Activated CD4-positive, CD25-positive, alpha-beta regulatory T cell (primary cell): ENCODE measurements at places on chromosomes 5 and 9.

DNA sequence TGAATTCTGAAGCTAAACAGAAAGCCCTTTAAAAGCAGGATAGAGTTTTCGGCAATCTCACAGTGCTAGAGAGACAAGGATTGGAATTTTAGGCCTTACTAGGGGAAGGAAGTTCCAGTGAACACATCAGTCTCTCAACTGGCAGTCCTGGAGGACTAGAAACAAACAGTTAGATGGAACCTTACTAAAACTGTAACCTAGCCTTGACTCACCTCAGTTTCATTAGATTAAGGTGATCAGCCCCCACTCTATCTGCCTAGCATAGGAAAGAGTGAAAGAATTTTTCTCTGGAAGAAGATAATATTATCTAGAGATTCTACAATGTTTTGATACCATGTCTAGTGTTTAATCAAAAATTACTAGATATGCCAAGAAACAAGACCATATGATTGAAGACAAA, 25.8 kb upstream of the SMIM23 start:
- no peak for DNase-seq

GRCh38 chr9:124390794-124391658, 24.2 kb downstream of the PSMB7 start:
- no peak for DNase-seq

DNA sequence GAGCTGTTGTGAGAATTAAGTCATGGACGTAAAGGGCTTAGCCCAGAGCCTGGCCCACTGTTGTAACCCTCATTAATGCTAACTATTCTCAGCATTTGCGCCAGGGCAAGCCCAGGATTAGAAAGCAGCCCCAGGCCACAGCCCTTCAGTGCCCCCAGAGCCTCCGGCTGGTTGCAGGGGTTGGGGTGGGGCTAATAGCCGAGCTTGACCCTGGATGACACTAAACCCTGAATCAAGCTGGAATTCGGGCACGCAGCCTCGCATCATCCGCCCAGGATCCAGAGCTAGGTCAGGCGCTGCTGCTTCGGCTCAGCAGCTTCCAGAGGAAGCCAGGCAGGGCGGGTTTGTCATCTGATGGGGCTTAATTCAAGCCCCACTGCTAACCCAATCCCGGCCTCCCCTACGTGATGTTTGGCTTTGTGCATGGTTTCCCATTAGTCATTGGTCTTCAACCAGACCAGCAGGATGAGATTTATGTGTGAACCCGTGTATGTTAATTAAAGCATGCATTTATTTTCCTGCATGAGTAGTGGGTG, 1.2 kb upstream of the MEGF9 start:
- no peak for DNase-seq

DNA sequence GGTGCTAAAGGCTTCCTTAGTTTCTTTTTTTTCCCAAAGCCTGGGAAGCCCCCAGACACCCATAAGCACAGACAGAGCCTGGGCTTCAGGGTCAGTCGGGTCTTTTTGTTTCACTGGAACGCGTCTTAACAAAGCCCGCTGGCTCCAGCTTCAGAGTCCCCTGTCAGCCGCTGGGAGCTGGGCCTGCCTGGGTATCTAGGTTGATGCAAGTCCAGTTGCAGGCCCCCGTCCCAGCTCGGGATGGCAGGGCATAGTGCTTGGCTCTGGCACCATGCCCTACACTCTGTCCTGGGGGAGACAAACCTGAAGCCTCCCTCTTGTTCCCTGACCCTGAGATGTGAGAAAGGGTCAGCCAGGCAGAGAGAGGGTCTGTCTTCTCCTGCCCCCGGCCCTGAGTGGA, 14.5 kb downstream of the OLFM1 start:
- no peak for DNase-seq

DNA sequence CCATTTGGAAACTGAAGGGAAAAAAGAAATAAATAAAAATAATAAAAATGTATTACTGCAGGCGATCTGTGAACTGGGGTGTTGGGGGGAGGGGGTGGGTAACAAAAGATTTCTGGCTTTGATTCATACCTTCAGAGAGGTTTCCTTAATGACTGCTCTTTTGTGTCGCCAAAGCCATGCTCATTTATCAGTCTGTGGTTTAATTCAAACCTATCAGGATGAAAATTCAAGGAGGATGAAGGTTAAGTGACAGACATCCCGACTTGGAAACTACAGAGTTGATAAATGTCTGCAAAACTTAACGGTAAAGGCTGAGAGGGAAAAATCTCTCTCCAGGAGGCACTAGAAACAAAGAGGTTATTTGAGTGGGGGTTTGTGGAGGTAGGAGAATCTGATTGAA, 278.2 kb downstream of the PSAT1 start:
- DNase-seq = no peak

DNA sequence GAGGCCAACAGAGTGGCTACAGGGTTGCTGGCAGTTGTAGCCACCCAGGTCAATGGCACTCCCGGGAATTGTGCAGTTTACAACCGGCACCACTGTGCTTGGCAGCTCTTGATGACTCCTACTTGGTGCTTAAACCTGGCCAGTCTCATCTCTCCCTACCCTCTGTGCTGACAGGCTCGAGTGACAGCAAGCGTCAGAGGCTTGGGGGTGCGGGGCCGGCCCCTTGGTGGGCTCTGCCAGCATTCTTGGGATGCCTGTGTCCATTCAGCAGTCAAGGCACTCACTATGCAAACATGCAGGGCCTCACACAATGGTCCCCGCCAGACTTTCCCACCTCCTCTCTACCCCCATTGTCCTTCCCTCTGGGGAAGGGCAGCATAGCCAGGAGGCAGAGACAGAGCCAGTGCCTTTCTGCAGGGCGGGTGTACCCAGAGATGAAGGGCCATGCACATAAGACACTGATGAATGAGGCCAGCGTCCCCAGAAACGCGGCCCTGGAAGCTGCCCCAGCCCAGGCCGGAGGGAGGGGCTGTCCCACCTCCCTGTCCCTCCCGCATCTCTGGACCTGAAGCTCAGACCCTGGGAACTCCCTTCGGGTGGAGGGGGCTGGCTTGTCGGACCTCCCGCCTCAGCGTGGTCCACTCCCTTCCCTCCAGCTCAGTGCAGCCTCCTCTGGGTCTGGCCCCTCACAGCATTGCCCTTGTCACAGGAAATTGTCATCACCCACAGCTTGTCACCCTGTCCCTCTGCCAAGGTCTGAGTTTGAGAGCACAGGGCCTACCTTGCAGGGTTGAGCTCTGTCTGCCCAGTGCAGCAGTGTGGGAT, 26.4 kb upstream of the NOTCH1 start:
- DNase-seq = no peak

DNA sequence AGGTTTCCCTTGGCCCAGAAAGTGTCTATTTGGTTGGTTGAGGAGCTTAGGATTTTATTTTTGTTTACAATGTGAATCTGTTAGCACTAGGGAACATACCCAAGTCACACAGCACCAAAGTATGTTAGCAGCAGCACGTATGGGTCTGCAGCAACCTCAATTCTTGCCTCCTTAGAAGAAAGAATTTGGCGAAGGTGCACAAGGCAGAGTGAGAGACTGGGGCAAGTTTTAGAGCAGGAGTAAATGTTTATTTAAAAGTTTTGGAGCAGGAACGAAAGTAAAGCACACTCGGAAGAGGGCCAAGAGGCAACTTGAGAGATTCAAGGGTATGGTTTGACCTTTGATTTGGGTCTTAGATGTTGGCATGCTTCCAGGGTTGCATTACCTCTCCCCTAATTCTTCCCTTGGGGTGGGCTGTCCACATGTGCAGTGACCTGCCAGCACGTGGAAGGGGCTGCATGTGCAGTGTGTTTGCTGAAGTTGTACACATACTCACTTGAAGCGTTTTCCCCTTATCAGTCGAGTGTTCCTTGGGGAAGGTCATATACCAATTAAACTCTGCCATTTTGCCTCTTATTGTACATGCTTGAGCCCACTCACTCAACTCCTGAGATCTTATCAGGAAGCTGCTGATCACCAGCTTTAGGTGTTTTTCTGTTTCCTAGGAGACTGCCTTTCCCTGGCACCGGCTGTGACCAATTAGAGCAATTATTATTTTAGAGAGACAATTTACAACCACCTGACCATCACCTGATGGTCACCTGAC, 64.9 kb upstream of the SHC3 start:
- no peak for DNase-seq

DNA sequence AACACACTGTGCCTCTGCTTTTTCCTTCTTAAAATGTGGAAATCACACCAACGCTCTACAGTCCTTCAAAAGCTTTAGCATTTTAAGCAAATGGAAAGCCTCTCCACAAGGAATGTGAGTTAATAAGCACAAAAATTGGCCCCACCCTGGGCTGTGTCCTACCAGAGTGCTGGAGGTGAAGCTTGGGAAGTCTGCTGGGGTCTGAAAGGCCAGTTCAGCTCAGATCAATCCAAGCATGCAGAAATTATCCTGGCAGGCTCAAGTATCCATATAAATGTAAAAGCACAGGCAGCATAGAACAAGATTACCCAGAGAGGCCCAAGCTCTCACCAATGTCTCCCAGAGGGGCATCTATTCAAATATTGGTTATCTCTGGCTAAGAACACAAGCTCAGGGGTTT, 98.5 kb downstream of the ESM1 start:
- DNase-seq = no peak

DNA sequence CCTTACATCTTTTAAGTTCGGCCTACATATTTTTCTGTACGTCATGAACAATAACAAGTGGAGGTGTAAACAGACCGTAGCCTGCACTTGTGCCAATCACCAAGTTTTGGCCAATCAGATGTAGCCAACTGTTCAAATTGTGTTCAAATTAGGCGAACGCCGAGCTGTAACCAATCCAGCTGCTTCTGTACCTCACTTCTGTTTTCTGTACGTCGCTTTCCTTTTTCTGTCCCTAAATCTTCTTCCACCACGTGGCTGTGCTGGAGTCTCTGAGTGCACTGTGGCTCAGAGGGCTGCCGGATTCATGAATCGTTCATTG, 26.4 kb downstream of the TRIM14 start:
- no peak for DNase-seq

DNA sequence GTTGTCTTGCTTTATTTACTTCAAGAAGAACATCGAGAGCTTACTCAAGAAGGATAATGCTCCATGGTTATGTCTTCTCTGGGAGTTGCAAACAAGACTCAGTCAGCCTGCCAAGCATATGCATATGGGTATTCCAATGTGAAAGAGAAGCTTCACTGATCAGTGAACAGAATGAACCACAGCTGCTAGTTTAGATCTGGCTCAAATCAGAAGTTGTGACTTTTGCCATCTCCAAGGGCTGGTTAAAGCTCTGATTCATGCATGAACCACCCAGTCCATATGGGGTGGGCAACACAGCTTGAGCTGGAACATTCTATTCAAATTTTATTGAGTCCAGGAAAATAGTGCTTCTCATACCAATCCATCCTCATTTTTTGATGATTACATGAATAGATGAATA, 50.0 kb downstream of the ATPSCKMT start:
- DNase-seq = no peak

- DNase-seq = no peak
Measured at GRCh38 chr5:39520232-39520572, 95.4 kb upstream of the DAB2 start.

GRCh38 chr9:94199776-94200175, 59.3 kb upstream of the ZNF169 start:
- no peak for DNase-seq

GRCh38 chr5:171961117-171961516, 45.3 kb downstream of the FBXW11 start:
- DNase-seq = no peak

GRCh38 chr5:154397652-154398406, 48.0 kb upstream of the SAP30L start:
- no peak for DNase-seq

- DNase-seq = no peak
Measured at GRCh38 chr5:161857358-161857757, 9.4 kb downstream of the GABRA1 start.

DNA sequence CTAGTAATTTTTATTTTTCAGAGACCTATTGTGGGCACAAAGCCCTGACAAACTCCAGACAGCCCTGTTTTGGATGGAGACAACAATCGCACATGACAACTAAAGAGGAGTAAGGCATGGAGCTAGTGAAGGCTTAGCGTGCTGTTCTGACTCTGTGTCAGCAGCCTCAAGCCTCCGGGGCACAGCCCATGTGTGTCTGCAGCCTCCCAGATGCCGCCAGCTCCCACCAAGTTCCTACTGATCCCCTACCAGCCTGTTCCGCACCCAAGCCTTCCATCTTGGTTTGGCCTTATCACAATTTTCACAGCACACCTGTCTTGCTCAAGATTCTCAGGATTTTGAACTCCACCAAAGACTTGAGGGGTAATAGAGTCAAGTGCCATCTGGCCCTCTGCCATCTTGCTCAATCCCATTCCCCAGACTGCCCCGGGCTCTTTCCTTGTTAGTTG, 70.3 kb upstream of the SH3PXD2B start:
- DNase-seq = no peak

DNA sequence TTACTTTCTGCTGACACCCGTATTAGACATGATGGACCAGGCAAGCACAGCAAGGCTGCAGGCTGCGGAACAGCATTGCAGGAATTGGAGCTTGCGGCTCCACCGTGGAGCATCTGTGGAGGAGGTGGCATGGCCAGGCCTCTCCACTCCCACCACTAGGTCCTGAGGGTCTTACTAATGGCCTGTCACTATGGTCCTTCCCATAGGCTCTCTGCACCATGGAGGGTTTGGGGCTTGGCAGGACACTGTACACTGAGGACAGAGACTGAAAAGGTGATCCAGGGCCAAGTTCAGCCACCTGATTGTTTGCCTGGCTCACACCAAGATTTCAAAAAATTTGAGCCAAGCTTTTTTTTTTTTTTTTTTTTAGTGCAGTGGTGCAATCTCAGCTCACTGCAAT, 14.3 kb upstream of the ZBTB43 start:
- DNase-seq = no peak

DNA sequence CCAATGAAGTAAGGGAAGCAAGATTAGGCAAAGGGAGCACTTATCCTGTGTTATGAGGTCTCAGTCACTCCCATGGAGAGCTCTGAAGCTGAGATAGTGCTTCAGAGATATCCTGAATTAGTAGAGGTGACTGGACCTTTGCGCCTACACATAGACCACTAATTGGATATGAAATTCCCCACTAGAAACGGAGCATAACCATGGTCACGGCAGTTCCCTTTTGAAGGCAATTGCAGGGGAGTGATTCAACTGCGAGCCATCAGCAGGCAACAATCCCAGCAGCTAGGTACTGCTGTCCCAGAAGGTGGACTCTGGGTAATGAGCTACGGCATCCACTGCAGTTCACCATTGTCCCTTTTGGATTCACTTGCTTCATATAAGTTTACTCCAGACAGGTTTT, 267.7 kb upstream of the RASA1 start:
- no peak for DNase-seq

DNA sequence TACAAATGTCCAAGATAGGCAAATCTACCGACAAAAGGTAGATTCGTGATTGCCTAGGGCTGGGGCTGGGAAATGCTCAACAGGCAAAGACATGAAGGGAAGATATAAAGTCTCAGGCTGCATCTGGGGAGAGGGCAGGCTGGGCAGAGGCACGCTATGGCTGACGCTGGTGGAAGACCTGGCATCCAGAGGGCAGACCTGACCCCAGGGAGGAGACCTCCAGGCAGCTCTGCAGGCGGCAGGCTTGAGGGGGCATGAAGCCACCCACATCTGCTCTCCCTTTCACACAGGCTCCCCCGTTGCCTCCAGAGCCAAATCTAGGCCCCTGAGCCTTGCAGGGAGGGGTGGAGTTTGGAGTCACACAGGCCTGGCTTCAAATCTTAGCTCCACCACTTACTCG, 145.5 kb downstream of the PAX5 start:
- no peak for DNase-seq
